Activated effector memory CD4-positive, alpha-beta T cell treated with Interleukin-2 at 50 U/mL for 16 hours (primary cell): ENCODE measurements at places on chromosomes 6 and 20.

DNA sequence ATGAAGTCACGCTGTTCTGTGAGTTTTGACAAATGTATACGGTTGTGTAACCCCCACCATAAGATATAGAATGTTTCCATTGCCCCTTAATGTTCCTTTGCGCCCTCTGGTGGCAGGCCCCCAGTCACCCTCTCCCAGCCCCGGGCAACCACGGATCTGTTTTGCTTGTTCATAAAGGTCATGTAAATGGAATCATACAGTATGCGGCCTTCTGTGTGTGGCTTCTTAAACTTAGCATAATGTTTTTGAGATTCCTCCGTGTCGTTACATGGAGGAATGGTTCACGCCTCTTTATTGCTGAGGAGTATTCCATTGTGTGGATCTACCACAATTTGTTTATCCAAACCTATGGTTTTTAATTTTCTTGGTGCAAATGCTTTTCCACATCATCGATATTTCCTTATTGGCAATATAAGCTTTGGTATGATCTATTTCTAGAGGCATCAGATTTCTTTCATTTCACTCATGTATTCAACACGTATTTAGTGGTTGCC is 28.4 kb downstream of the LYRM2 start:
- peak; percentile 57 for DNase-seq

DNA sequence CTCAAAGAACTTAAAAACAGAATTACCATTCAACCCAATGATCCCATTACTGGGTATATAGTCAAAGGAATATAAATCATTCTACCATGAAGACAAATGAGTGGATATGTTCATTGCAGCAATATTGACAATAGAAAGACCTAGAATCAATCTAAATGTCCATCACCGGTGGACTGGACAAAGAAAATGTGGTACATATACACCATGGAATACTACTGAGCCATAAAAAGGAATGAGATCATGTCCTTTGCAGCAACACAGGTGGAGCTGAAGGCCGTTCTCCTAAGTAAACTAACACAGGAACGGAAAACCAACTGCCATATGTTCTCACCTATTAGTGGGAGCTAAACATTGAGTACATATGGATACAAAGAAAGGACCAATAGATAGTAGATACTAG is 576.7 kb upstream of the CITED2 start:
- DNase-seq = no peak

GRCh38 chr6:127457456-127458064 is 1.6 kb downstream of the KIAA0408 start:
- no peak for DNase-seq

- no peak for DNase-seq
Measured at GRCh38 chr20:31837896-31838397, 7.5 kb downstream of the FOXS1 start.

- no peak for DNase-seq
Measured at GRCh38 chr6:18362058-18362561, 25.0 kb upstream of the RNF144B start.

DNA sequence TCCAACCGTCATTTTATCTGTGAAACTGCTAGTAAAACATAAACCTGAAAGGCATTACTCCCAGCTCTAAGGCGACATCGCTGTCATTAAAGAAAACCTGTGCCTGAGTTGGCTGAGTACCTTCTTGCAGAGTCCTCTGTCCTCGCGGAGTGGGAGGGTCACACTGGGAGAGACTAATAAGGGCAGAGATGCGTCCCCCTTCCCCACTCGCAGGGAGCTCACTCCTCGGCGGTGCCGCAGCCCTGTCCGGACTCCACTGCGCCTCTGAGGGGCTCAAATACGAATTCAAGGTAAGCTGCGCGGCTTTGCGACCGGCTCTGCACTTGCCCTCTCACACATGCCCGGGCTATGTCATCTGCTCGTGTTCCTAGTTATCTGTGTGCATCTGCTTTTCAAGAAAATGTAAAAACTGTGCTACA is at the start of gene COL19A1:
TSS of gene COL19A1 (plus strand) at position 206 of the 419 bp plus-strand sequence. CDS start 13,012 bp downstream, outside the sequence.
- peak; percentile 17 for DNase-seq
